H7 (cell line): ENCODE measurements at places on chromosomes 13 and 19. TPM values are rescaled to one million over a fixed set of nuclear protein-coding genes. Genes with fewer than 3 reads are reported as not detected.

- DNase-seq, result no peak
Observed at GRCh38 chr19:610801-611480, 21.3 kb downstream of the HCN2 start.

GRCh38 chr13:26988059-26988769 lies 183.4 kb downstream of the USP12 start:
- no peak for DNase-seq

DNA sequence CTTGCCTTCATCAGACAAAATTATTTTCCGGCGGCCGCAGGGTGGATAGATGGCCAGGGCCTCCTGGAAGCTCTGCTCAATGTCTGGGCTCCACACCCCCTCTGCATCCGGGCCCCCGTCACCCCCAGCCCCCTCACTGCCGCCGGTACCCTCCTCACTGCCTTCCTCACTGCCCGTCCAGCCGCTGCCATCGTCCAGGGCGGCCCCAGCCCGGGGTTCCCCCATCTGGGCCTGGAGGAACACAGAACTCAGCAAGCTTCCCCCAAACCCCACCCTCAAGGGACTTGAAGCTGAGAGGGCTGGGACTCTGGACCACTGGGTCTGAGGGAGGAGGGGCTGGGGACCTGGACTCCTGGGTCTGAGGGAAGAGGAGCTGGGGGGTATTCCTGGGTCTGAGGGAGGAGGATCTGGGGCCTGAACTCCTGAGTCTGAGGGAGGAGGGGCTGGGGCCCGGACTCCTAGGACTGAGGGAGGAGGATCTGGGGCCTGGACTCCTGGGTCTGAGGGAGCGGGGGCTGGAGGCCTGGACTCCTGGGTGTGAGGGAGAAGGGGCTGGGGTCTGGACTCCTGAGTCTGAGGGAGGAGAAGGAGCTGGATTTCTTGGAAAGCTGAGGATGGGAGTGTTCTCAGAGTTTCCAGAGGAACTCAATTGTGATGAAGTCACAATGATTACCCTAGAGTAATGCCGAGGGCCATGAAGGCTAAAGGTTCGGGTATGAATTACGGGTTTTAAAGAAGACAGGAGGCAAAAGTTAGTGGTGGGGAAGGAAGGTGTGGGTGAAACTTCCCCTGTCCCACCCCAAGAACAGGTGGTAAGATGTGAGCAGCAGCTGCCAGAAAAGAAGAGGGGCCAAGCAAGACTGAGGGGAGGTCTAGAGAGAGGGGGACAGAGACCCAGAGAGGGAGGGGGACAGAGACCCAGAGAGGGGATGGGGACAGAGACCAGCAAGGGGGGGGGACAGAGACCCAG lies 2.1 kb downstream of the TEAD2 start:
- DNase-seq, result peak; percentile 50

- DNase-seq, result no peak
Observed at GRCh38 chr13:51065372-51066090, 45.5 kb downstream of the C13orf42 start.

Gene ZNF285
- total RNA-seq, result 2.2 and 4.6 TPM in 2 replicates

Gene ZNF460
- 23.7 and 29.7 TPM in 2 replicates for total RNA-seq

Gene C2CD4C
- 9.2 and 13.9 TPM in 2 replicates for total RNA-seq
